Cerebellum (tissue), 4 donors: ENCODE measurements at places on chromosomes 5 and 9. TPM values are rescaled to one million over a fixed set of nuclear protein-coding genes. Genes with fewer than 3 reads are reported as not detected.

- no peak for DNase-seq
Observed at GRCh38 chr9:134783699-134784039, 96.9 kb upstream of the FCN2 start.

DNA sequence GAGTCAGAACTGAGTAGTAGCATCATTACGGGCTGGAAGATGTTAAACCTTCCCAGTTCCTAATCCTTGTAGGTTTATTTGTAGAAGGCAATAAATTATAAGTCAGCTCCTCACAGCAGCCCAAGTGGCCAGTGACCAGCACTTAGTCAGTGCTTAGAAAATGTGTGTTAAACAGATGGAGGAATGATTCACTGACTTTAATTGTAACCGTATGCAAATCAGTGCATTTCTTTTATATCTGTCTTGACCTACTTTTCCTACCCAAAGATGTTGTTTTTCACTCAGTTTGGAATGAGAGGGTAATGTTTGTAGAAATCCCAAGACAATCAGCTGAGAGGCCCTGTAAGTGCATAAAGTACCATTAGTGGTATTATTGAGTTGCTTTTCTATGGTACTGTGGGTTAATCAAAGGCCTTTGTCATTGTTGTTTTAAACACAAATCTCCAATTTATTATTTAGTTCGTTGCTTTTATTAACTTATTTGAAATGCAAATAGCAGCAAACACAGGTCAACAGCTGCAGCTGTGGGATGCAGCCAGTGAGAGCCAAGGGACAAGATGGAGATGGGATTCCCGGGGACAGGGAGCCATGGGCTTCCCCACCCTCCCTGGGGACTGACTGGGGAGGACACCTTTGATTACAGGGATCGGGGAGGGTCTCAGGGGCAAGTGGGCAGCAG lies 49.8 kb downstream of the MAP1B start:
- no peak for DNase-seq

GRCh38 chr9:131407717-131408195 lies 13.9 kb downstream of the PRRC2B start:
- peak; percentile 56 for DNase-seq

- DNase-seq, result peak; percentile 13
Observed at GRCh38 chr5:61162832-61163567, 732 bp upstream of the SMIM15 start.

AQP7 gene
- 0.54 TPM for total RNA-seq

DNA sequence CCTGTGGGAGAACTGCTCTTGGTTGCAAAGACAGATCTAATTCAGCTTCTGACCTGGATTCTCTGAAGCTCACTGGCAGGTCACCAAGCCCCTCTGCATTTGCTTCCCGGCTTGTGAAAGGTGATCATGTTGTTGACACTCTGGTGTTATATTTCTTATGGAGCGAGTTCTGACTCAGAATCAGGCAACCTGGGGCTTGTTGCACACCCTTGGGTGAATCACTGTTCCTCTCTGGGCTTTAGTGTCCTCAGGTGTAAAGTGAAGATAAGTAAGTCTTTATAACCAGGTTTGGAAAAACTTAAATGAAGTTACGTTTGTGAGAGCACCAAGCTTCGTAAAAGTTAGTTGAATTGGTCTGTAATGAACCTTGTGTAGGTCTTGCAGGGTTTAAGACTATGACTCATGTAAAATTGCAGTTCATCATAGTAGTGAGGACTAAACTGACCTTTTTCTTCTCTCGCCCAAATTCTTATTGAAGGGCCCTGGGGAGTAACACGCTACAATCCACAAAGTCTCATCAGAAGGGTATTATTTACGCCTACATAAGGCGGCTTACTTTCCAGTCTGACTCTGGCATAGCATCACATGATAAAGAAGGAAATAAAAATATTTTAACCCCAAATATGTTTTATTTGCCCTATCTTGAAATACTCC lies 218.6 kb downstream of the TMEM38B start:
- DNase-seq, result no peak

PCDHGA6 gene
- total RNA-seq, result 23.6 TPM

BAAT gene
- total RNA-seq, result not detected

DNA sequence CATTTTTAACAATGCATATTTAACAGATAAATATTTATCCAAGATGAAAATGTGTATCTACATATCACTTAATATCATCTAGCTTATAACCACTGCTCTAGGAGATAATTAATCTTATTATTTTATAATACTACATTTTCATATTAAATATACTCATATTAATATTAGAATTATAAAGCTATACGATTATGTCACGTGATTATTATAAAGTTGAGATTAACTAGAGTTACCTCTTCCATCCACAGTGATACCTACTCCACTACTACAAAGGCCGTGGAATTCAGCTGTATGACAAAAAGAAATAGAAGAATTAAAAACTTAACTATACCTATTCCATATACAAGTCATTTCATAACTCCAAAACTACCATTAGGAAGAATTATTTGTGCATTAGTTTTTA lies 171.9 kb downstream of the FBN2 start:
- DNase-seq, result no peak

GRCh38 chr5:169354263-169354662 lies 53.3 kb upstream of the SLIT3 start:
- DNase-seq, result no peak

PDE6A gene
- total RNA-seq, result not detected

DNA sequence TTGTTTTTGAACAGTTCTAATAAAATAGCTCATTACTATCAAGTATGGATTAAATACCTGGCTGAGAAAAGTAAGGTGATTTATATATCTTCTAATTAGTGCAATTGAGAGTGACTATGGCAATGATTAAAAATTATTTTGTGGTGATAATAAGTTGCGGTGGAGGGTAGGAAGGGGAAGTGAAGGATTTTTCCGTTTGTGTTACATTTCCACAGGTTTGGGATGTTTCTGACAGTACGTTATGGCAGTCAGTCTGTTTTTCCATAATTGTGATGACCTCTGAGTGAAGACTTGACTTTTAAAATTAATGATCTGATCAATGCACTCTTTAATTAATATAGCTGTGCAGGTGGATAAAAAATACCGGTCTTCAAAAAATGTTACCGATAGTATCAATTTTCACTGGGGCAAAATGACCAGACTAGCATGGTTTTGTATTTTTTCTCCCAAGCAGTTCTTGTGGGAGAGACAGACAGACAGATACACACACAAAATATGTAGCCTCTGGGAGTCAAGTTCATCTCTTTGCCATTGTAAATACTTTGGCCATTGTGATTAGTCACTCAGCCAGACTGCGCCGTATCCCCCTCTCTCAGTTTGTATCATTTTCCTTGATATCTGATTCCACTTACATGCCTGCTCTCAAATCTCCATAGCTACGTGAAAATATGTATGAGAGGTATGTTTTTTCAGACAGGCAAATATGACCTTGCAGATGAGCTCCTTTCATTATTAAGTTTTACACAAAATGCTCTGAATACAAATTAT lies 60.2 kb downstream of the ARHGAP26 start:
- DNase-seq, result no peak

DNA sequence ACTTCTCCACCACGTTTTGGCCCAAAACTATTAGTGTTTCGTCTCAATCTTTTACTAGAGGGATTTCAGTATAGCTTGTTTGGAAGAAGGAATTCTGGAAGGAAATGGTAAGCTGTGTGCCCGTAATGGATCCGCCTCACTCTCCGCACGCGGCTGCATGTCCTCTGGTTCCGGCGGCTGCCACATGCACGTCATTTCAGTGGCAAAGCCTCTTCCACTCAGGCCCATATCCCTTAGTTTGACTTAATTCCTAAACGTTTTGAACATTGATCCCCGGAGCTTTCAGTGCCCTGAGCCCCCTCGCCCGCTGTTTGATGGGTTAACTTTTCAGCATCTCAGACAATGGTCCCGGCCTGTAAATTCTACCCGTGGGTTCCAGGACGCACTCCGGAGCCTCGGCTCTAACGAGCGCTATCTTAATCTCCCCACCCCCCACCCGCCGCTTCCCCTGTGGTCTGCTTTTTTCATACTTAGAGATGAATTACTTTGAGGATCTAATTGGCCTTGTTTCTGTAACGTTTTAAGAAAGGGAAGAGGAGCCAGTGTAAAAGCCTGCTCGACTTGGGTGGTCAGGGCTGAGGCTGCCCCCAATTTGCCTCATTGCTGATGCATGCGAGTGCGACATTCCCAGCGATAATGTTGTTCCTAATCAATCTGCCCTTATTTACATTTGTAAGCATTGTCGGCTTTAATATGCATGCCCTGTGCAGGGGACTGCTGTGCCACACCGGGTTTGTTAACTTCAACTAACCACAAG lies 4.6 kb downstream of the PTCH1 start:
- no peak for DNase-seq

ANXA2R gene
- 2.9 TPM for total RNA-seq

DNA sequence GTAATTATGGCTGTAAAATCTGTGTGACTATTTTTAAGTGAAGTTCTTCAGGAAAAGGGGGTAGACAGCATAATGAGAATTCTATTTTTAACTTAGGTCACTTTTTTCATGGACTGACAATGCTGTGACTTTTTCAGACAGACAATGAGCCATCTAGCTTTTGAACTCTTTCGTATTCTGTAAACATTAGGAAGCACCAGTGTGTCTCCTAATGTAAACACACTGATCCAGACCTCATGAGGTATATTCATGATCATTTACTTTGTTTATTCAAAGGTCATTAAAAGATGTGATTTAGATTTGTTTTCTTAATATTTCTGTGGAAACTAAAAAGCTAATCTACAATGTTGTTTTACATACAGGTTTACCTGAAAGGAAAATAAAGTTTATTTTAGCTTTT lies 352.6 kb downstream of the ADGRV1 start:
- no peak for DNase-seq

- no peak for DNase-seq
Observed at GRCh38 chr5:61322738-61323725, 9.0 kb upstream of the ZSWIM6 start.

- no peak for DNase-seq
Observed at GRCh38 chr9:125472562-125472925, 210.9 kb downstream of the GAPVD1 start.

GRCh38 chr9:108535526-108535925 lies 320.3 kb downstream of the ACTL7B start:
- DNase-seq, result no peak

GRCh38 chr9:87071473-87071872 lies 124.2 kb upstream of the GAS1 start:
- no peak for DNase-seq

DNA sequence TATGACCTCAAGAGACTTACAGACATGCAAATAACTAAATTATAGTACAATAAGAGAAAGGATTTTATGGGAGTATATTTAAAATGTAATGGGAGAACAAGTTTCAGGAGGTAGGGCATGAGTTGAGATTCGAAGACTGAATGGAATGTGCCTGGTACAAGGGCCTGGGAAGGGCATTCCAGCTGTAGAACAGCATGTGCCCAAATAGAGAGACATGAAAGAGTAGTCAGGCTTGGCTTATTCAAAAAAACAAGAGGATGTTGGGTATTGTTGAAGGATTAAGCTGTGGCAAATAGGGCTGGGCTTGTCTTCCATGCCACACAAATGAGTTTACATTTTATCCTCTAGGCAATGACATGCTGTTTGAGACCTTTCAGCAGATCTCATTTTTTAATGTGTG lies 86.9 kb downstream of the FOCAD start:
- no peak for DNase-seq

DNA sequence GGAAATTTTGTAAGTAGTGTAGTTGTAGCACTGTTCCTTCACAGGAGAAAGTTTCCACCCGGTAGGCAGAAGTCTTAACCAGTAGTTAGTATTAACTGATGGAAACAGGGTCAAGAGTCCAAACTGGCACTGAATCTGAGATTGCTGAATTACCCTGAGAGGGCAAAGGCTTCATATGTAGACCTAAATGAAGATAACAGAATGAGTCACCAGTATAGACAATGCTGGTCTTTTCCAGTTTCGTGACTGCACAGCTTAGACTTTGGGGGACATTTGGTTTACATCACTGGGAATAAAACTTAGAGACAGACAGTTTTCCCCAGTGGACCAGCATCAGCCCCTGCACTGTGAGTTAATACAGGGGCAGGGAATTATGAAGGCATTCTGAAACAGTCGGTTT lies 60.5 kb downstream of the PCSK5 start:
- DNase-seq, result no peak

TTC1 gene
- 29.3 TPM for total RNA-seq

DNA sequence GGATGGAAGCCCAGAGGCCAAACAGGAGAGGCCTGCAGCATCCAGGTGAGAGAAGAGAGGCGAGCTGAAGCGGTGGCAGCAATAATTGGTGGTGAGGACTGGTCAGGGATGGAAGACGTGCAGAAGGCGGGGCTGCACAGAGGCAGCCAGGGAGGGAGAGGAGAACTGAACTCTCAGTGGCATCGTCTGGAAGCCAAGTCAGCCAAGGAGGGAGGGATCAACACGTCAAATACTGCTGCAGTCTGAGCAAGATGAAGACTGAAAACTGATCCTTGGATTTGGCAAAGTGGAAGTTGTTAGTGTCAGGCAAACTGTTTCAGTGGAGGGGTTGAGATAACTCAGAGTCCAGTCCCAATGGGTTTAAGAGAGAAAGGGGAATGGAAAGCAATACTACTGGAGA lies 145.4 kb downstream of the CDK5RAP2 start:
- DNase-seq, result no peak

DNA sequence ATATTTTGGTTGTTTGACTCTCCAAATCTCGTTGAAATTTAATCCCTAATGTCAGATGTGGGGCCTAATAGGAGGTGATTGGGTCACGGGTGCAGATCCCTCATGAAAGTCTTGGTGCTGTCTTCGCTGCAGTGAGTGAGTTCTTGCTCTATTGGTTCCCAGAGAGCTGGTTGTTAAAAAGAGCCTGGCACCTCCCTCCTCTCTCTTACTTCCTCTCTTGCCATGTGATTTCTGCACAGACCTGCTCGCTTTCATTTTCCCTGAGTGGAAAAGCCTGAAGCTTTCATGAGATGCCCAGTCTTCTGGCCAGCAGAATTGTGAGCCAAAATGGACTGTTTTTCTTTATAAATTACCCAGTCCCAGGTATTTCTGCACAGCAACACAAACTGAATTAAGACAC lies 221.6 kb downstream of the MAT2B start:
- DNase-seq, result no peak

ANKRD33B gene
- 6.9 TPM for total RNA-seq

DOCK2 gene
- total RNA-seq, result 5.8 TPM

DNA sequence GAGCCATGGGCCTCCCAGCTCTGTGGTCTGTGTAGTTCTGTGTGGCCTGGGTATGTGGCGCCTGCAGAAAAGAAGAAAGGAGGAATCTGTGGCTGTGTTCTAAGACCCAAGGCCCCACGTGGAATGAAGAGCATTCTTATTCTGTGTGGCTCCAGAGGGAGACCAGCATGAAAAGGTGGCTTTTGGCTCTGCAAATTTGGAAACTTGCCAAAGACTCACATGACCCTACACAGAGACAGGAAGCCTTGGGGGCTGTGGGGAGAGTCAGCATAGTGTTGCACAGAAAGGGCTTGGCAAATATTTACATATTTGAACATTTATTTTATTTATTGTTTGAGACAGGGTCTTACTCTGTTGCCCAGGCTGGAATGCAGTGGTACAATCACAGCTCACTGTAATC lies 193.3 kb downstream of the TMEM38B start:
- no peak for DNase-seq

- DNase-seq, result no peak
Observed at GRCh38 chr5:138466900-138467710, 1.8 kb downstream of the EGR1 start.

SLC34A1 gene
- total RNA-seq, result not detected
